Stimulated activated CD4-positive, alpha-beta T cell treated with anti-CD3 and anti-CD28 coated beads, Interleukin-2, amount 100 ng/mL, for 48 hours (primary cell): ENCODE measurements at places on chromosomes 5 and 9.
A peak's percentile ranks its signal among the peaks of the same experiment; 100 is the strongest.

GRCh38 chr5:17229313-17229712 is 11.9 kb downstream of the BASP1 start:
- no peak for DNase-seq

GRCh38 chr9:124477648-124478285 is 27.5 kb downstream of the ADGRD2 start:
- DNase-seq = no peak

GRCh38 chr5:148713735-148714508 is 59.6 kb upstream of the HTR4 start:
- no peak for DNase-seq

GRCh38 chr5:157596487-157596886 is 20.9 kb upstream of the ADAM19 start:
- peak; percentile 43 for DNase-seq

DNA sequence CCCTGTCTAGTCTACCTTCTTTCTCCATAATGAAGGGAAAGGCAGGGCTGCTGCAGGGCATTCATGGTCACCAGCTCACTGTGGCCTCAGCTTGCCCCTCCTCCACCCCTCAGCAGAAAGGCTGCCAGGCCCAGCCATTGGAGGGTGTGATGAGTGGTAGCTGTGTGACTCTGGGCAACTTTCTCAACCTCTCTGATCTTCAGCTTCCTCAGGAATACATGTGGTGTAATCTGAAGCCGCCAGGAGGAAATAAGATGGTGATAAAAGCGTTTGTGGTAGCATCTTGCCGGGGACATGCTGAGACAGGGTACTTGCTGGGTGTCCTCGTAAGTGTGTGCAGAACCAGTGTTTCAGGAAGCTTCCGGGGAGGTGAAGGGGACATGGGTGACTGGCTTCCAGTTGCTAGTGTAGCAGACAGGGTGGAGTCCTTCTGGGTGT is 9.8 kb downstream of the CXCL14 start:
- DNase-seq = no peak

DNA sequence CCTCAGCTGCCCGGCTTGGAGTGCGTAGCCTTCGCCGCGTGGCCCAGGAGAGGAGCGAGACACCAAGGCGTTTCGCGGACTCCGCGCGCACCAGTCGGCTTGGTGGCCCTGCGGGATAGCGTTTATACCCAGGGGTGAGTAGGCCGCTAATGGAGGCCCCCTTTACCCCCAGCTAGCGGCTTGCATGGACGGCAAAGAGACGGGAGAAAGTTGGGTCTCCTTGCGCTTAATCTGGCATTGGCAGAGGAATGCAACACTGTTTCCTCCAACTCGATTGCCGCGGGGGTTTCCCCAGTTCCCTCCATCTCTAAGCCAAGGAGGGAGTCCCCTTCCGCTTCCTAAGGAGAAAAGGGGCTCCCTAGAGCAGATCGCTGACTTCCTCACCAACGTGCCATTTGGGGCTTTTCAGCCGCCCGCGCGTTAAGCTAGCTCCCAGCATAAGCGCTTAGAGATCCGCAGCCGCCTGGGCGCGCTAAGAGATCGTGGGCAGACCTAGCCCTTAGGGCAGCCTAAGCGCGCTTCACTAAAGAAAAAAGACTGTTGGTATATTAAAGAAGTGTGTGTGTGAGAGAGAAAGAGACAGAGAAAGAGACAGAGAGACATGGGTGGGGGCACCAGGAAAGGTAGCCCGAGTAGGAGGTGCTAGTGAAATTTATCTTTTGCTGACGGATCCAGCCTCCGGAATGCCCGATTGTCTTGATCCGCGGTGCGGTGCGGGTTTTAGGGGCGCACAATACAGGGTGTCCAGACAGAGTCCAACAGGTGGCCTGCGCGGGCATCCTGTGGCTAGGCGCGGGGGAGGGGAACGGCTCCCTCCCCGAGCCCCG is 597.9 kb upstream of the SGCD start:
- no peak for DNase-seq

- DNase-seq = no peak
These were observed 44.4 kb downstream of the ACTBL2 start for GRCh38 chr5:57437976-57438805.

DNA sequence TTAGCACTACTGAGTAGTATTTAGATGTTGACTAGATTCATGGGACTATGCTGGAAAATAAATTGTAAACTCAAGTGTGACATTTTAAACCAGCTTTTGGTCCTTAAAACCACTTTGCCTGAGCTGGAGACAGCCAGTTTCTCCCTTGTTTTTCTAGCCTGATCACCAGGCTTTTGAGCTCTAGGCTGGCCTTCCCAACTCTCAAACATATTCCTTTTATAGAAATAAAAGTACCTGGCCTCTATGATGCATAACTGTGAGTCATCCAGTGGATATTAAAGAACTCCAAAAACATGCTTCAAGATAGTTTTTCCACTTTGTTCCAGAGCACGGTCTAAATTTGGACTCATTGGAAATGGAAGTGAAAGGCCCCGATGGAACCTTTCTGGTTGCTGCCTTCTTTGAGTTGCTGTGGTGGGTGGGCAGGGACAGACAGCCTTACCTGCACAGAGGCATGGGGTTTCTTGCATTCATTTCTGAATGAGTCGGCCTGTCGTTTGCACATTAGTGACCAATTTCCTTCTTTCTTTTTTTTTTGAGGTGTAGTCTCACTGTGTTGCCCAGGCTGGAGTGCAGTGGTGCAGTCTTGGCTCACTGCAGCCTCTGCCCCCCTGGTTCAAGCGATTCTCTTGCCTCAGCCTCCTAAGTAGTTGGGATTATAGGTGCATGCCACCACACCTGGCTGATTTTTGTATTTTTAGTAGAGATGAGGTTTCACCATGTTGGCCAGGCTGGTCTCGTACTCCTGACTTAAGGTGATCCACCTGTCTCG is 43.1 kb downstream of the TRIO start:
- DNase-seq = no peak

DNA sequence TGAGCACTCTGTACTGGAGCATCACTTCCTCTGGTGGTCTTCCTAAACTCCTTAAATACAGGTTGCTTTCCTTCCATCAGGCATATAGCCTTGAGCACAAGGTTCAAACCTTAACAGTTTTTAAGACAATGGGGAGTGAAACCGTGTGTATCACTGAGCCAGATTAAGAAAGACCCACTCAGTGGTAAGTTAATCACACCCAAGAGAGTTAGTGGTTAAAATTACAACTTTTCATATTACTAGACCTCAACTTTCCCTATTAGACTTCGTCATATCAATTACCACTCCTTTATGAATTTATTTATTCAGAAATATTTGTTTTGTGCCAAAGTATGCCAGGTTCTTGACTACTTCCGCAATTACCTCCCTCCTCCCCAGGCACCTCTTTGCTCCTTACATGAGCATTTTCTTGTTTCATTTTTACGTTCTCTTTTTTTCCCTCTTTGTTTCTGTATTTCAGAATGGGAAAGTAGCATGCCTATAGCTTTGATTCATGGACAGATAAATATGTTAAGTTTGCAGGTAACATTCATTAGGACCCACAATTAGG is 351.0 kb downstream of the KIAA0825 start:
- DNase-seq = no peak

DNA sequence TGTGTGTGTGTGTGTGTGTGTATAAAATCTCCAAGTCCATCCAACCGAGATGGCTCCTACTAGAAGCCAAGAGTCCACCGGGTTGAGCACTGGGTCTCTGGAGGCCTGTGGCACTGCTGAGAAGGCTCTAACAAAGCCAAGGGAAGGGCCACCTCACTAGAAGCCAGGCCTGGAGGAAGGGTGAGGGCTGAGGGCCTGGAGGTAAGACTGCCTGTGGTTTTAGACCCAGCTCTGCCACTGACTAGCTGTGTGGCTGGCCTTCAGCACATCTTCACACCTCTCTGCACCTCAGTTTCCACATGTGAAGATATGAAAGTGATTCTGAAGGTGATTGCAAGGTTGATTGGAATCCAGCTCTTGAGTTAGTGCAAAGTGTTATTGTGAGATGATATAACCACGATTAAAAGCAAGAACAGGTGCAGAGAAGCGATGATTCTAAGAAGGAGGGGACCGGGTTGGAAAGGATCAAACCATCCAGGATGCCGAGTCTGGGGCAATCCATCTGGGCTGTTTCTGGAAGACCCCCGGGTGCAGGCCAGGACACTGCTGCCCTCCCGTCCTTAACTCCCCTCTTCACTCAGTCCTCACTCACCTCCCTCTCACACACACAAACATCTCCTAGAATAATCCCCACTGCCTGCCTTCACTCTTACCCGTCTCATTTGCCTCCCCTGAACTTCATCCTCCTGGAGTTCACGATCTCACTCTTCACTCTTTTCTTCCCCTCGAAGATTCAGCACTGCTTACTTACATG is 2.3 kb downstream of the IL4 start:
- no peak for DNase-seq

DNA sequence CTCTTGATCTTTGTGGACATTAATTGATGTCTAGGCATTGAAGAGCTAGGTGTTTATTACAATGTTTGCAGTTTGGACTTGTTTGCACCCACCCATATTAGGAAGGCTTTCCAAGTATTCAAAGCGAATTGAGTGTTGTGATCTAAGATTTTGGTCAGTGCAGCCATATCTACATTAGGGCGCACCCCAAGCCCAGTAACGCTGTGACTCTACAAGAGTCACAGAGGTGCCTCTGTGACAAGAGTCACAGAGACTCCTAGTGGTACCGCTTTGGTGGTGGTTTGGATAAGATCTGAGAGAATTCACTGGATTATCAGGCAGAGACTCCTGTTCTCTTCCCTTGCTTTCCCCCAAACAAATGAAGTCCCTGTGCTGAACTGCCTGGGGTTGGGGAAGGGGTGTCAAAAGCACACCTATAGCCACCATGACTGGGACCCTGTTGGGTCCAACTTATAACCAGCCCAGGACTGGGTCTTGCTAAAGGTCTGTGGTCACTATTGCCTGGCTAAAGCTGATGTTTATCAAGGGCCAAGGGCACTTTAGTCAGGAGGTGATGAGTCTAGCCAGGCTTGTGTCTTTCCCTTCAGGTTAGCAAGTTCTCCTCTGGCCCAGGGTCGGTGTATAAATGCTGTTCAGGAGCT is 114.1 kb upstream of the RIOK2 start:
- DNase-seq = peak; percentile 1

GRCh38 chr5:113232667-113233066 is 202.1 kb downstream of the TSSK1B start:
- DNase-seq = no peak

- DNase-seq = no peak
These were observed 690.1 kb downstream of the CDH18 start for GRCh38 chr5:19297934-19298333.

- DNase-seq = no peak
These were observed 99.8 kb downstream of the ESM1 start for GRCh38 chr5:54885636-54886035.

DNA sequence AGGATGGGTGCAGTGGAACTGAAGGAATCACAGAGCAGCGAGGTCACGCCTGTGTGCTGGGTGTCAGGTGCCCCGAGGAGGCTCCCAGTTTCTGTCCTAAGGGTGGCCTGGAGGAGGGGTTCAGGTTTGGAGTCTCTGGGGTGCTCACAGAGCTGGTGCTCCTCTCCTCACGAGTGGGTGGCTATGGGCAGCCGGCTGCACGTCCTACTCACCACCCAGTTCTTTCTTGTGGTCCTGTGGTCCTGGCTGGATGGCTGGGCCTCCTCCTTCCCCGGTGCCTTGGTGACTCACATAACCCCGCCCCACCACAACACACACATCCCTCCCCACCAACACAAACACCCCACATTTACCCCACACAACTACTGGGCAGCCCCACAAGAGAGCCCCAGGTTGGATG is 9.9 kb upstream of the PTGS1 start:
- DNase-seq = no peak

DNA sequence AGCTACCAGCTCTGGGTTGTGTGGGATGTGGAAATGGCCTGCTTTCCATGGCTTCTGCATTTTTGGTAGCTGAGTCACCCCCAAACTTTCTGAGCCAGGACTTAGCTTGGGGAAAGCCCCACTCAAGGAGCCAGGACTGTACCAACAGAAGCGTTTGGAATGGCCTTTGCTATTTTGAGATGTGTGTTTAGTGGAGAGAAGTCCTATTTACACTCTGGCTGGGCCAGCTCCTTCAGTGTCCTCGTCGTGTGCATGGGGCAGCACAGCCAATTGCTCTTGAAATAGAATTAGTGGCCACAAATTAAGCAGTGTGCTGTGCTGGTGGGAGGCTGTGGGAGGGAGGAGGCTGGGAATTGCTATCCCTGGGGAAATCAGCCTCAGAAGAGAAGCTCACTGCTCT is 51.6 kb downstream of the ENTREP1 start:
- no peak for DNase-seq

DNA sequence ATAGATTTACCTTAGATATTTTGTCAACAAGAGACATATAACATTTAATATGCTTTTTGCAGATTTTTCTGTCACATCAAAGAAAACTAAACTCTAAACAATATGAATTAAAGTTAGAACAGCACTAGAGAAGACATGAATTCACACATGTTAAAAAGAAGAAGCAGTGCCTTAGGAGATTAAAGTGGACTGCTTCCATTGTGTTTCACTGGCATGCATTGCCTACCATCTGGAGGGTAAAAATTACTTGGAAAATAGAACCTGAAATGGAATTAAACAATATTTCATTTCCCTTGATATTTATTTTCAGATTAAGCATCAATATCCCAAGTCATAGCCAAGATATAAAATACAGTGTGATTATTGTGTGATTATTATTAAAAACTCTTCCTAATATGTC is 319.4 kb upstream of the CDH18 start:
- no peak for DNase-seq

GRCh38 chr5:56637321-56637920 is 177.9 kb upstream of the MAP3K1 start:
- no peak for DNase-seq

DNA sequence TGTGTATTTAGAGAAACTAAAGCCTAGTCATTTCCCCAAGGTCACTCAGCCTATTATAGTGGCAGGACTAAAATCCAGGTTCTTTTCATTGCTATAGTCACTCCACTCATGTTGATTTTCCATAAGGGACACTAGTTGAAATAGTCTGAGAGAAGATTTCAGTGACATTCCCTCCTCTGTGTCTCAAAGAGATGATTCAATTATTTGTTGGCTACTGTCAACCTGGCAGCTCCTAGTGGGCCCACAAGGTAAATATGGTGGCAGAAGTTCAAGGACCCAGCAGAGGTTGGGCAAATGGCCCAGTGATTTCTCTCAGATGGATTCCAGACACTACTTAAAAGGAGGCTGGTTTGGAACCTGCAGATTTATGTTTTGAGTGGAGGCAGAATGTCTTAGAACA is 48.1 kb downstream of the G3BP1 start:
- DNase-seq = no peak

- no peak for DNase-seq
These were observed 519.3 kb upstream of the PTGER4 start for GRCh38 chr5:40160435-40160834.

DNA sequence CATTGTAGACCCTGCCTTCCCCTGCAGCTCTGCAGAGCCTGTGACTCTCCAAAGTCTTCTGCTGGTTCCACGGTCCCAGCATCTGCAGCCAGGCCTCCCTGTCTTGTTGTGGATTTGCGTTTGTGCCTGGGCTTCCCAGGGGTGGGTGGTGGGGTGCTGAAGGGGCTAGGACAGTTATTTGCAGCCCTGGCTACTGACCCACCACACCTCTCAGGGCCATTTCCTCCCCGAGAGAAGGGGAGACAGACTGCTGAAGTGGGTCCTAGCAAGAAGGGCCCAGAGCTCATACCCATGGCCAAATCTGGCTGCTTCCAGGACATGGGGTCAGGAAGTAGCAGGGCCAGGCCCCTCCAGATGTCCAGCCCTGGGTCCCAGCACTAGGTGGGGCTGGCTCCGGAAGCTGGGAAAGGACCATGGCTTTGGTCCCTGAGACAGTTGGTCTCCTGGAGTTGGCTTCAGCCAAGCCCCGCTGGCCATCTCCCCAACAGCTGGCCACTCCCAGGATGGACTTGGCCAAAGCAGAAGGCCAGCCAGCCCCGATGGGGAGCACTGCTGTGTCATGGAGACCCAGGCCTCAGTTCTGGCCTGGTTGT is 26.3 kb downstream of the GSN start:
- no peak for DNase-seq
